Naive B cell (primary cell): ENCODE measurements at places on chromosomes 4 and X. TPM values are rescaled to one million over a fixed set of nuclear protein-coding genes. Genes with fewer than 3 reads are reported as not detected.
A peak's percentile ranks its signal among the peaks of the same experiment; 100 is the strongest.

TCEAL9 gene
- 0.45 TPM for polyA plus RNA-seq

GUCY1A1 gene
- polyA plus RNA-seq, result 2.7 TPM

DNA sequence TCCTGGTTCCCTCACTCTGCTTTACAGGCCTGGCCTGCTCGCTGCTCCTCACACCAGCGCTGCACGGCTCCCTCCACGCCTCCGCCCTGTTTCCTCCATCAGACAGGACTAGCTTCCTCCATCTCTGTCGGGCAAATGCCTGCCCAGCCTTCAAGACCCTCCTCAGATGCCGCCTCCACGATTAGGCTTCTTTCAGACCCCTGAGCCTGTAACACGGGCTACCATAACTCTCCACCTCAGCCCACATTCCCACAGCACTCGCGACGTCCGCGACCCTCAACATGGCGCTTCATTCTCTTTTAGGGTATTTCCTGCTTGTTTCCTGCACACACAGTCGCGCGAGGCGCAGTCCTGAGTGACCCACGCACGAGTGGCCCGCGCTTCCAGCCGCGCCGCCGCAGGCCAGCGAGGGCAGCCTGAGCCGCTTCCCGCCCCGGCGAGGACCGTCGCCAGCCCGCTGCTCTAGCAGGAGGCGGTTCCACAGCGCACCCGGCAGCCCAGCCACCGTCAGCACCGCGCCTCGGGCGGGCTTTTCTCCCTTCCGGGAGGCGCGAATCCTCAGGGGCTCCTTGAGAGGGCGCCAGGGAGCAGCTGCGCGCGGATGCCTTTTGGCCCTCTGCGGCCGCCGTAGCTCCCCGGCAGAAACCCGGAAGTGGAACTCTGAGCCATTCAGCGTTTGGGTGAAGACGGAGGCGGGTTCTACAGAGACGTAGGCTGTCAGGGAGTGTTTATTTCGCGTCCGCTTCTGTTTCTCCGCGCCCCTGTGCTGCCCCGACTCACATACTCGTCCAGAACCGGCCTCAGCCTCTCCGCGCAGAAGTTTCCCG, at the start of gene FRG1:
Gene FRG1 (plus strand): TSS at position 695 of the 827 bp plus-strand sequence. CDS start 138 bp downstream, outside the sequence.
- H3K27me3 ChIP-seq, result no peaks in the 10 kb centered on the region
- H3K36me3 ChIP-seq, result peaks cover 26% of the 10 kb centered on the region
- peaks cover 50% of the 10 kb centered on the region for H3K4me1 ChIP-seq
- DNase-seq, result peak; percentile 98
- H3K27ac ChIP-seq, result peak within 1 kb of the TSS; percentile 95
- H3K4me3 ChIP-seq, result peak within 1 kb of the TSS; percentile 98

DNA sequence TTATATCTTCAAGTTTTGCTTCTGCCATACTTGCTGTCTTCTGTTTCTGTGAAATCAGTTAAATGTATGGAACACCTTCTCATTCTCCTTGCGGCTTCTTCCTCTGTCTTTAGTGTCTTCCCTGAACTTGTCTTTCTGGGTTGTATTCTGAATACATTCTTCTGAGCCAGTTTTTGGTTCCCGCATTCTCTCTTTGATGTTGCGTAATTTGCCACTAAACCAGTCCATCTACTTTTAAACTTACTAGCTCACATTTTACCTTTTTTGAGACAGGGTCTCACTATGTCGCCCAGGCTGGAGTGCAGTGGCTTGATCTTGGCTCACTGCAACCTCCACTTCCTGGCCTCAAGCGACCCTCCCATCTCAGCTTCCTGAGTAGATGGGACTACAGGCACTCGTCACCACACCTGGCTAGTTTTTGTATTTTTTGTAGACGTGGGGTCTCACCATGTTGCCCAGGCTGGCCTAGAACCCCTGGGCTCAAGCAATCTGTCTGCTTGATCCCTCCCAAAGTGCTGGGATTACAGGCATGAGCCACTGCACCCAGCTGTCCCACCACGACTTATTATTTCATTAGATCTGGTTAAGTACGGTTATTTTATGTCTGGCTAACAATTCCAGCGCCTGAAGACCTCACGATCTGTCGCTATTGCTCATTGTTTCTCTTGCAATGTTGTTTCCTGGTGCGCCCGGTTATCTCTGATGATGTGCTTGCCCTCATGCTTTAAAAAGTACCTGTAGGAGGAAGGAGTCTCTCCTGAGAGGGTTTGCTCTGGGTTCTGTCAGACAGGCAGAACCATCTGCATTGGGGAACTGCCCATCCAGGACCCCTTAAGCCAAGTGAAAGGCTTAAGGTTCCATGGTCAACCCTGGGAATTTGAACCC, 9.8 kb upstream of the FAM3A start:
- H3K36me3 ChIP-seq, result no peaks in the 10 kb centered on the region
- no peak for DNase-seq
- H3K4me3 ChIP-seq, result no peak overlapping the region
- peaks cover 9% of the 10 kb centered on the region for H3K4me1 ChIP-seq
- no peak overlapping the region for H3K27ac ChIP-seq
